ENCODE measurements at places on chromosomes 16 and 17.
A peak's percentile ranks its signal among the peaks of the same experiment; 100 is the strongest.

DNA sequence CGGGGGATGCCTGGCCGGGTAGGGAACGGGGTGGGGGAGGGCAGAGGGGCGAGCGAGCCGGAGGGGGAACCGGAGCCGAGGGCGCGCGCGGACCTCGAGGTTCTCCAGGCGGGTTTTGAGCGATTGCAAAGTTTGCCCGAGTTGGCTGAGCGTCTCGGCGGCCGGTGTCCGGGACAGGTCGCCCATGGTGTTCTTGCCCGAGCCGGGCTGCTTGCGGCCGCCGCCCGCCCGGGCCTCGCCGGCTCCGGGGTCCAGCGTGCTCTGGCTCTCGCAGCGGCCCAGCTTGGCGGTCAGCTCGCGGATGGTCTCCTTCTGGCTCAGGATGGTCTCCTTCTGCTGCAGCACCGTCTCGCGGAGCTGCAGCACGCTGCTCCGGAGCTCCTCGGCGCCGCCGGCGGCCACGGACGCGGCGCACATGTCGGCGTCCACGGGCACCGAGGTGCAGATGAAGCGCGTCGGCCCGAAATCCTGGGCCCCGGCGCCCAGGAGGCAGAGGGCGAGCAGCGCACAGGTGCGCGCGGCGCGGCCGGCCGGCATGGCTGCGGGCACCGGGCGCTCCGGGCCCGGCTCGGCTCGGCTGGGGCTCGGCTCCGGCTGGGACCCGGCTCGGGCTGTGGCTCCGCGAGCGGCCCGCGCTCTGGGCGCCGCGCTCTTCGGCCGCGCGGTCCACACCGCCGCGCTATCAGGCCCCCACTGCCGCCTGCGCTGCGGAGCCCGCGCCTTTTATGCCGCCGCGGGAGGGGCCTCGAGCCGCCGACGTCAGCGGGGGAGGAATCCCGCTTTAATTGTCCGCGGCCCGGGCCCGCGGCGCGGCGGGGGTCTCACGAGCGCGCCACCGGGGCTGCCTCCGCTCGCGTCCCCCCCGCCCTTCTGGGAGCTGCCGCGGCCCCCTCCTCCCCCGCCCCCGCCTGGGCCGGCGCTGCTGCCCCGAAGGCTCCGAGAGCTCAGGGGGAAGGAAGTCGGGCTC, at the start of gene NPTX1:
Gene NPTX1, minus strand, starts transcription at position 698 of the 967 bp plus-strand sequence. Its CDS starts 161 bp downstream, at position 537.
- peak; percentile 28 for DNase-seq

GRCh38 chr17:60328679-60329078, 63.3 kb downstream of the USP32 start:
- no peak for DNase-seq

DNA sequence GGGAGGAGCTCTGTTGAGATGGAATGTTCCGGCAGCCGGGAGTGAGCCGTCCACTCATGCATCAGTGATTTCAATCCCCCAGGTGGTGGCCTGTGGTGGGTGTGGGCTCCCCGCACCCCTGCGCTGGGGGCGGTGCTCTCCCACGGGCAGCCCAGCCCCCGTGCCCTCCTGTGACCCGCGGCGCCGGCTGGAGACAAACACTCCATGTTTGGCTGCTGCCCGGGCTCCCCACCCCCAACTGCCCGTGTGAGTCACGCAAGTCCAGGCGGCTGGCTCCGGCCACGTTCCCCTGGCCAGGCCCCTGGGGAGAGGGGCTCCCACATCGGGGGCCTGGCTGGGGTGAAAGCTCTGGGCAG, 29.4 kb downstream of the CACNA1H start:
- no peak for DNase-seq

DNA sequence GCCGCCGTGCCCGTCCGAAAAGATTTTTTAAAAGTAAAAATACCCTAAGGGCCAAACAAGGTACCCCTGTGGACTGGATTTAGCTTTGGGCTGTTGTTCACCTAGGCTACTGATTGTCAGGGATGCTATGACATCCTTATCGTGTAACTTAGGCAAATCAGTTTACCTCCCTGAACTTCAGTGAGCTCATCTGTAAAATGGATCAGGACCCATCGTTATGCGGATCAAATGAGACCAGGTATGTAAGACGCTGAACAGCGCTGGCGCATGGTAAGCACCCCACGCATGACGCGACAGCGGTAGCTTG, 658 bp upstream of the ZNF771 start:
- no peak for DNase-seq

- peak; percentile 94 for DNase-seq
Observed at GRCh38 chr16:3027983-3028715, 4.3 kb downstream of the THOC6 start.

DNA sequence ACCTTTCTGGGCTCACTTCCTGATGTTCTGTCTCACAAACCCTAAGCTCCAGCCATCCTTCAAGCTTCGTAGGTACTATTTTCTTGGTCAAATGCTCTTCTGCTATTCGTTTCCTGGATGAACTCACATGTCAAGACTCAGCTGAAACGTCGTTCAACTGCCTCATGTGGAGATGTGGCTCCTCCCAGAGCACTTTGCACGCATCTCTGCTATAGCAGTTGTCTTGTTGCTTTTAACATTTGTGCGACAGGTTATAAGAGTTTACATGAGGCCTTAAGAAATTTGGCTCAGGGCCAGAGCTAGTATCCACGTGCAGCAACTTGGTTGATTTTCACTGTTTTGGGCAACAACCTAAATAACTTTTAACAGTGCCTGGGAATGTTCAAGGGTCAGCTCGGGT, 2.8 kb upstream of the KRT40 start:
- DNase-seq, result no peak

- no peak for DNase-seq
Observed at GRCh38 chr16:81779536-81780320, 637 bp downstream of the PLCG2 start.

DNA sequence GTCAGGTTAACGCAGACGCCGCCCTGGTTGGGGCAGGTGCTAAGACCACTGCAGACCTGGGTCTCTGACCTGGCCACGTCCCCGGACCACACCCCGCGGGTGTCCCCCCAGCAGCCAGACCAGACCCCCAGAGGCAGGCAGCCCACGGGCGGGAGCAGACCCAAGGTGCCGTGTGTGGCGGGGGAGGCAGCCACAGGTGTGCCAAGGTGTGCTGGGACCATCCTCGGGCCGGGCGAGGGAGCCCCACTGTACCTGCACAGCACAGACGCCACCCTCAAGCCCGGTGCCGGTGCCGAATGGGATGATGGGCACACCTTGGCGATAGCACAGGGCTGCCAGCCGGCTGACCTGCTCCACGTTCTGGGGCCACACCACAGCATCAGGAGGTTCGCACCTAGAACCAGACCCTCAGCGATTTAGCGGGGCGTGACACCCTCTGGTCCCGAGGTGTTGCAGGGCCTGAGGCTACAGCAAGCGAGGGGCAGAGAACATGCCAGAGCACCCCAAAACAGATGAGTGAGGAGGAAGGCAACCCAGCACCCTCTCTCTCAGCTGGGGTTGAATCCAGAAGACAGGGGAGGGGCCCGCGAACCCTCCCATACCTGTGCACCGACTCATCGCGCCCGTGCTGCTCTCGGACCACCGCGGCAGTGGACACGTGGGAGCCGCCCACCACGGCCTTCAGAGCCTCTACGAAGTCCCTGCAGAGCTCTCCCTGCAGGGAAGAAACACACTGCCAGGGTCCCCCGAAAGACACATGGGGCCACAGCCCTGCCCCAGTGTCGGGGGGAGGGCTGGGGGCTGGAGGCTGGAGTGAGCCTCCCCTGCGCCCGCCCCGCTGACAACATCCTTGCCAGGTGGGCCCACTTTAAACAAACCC, 1.4 kb downstream of the LDHD start:
- DNase-seq, result no peak

GRCh38 chr17:82909322-82909904, 69.6 kb upstream of the ZNF750 start:
- peak; percentile 44 for DNase-seq

GRCh38 chr17:68293490-68294195, 2.3 kb downstream of the ARSG start:
- no peak for DNase-seq

- no peak for DNase-seq
Observed at GRCh38 chr17:79754370-79754769, 23.6 kb upstream of the CBX2 start.

- no peak for DNase-seq
Observed at GRCh38 chr16:3769013-3769412, 51.7 kb upstream of the TRAP1 start.

- DNase-seq, result no peak
Observed at GRCh38 chr16:82440336-82440735, 186.4 kb upstream of the CDH13 start.

DNA sequence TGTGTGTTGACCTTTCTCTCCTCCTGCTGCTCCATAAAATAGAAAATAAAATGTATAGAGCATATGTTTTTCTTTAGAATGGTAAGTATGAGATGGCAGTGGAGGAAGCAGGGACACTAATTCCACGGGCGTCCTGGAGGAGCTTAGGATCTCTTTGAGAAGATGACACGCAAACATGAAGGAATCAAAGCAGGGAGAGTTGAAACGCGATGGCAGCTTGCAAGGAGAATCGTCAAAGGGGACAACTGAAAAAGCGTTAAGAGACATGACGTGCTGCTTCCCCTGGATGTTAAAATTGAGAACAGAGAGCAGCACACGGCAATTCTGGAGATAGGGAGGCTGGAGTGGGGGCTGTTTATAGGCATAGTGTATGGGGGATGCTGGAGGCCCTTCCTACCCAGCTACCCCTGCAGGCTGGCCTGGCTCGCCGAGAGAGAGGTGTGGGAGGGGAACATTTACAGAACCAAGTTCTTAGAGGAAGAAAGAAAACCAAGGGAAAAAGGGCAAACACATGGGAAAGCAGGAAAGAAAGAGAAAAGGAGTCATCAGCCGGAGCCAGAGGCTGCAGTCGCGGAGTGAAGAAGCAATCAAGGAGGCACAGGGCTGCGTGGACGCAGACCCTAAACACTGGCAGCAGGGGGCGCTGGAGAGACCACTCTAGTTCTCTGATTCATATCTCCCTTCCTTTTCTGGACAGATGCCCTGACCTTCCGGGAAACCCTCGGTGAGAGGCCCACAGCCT, 55.8 kb downstream of the MYH13 start:
- DNase-seq, result peak; percentile 42

GRCh38 chr17:72587773-72588511, 467.1 kb downstream of the SOX9 start:
- DNase-seq, result peak; percentile 39

DNA sequence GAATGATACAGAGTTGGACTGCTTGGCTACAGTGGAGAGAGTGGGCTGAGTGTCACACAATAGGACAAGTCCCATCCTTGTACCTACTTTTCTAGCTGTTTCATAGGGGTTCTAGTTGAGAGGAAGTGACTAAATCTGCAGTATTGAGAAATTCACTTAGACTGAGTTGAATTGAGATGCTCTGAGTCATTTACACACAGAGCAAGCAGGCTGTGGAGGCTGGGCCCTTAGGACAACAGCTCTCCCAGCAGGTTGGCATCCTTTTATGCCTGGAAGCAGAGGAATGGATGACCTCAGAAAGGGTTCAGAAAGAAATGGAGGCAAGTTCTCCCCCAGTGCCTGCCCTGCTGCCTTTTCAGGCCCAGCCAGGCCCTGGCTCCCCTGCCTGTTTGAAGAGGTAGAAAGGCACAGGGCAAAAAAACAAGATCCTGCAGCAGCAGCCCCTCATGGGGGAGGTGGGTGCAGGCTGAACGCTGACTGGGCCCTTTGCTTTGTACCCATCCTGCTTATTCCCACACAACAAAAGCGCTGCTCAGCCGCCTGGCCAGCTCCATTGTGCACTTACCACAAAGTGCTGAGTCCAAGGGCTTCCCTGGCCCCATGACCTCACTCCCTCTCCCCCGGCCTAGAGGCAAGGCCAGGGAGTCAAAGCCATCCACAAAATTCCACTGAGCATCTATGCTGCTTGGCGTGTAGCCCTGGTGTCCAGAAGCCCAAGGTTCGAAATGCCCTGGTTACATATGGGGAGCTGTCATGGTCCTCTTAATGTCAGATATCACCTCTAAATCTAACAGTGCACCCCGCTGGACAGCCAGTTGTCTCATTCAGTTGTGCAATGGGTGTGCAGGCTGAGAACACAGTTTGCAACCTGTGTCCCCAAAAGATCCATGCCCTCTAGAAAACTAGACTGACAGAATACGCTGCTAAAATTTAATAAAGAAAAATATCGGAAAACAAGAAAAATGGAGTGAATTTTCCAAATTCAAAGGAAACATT, 5.4 kb upstream of the CRYBA1 start:
- DNase-seq, result no peak

DNA sequence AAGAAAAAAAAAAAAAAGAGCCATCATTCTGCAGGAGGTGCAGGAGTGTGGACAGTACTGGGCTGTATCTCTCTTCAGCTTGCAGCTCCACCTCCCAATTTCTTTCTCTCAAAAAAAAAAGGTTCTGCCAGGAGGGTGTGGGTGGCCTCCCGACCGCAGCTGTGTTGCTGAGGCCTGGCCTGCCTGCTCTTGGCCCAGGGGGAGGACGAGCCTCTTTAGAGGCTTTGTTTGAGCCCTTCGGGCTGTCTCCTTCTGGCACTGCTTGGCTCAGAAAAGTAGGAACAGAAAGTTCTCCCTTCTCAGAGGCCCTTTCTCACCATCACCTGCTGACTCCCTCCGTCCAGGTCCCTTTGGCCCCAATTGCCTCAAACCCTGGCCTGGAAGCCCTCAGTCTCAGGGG, 22.2 kb upstream of the C17orf107 start:
- no peak for DNase-seq

GRCh38 chr17:81382851-81383250, 12.4 kb upstream of the BAHCC1 start:
- DNase-seq, result no peak

- DNase-seq, result no peak
Observed at GRCh38 chr16:57916735-57917438, 54.0 kb downstream of the CNGB1 start.

GRCh38 chr16:70726892-70727361, 41.1 kb upstream of the MTSS2 start:
- DNase-seq, result no peak

GRCh38 chr17:42114118-42114517, 1.6 kb upstream of the DHX58 start:
- DNase-seq, result no peak

GRCh38 chr17:76635039-76635438, 8.5 kb downstream of the ST6GALNAC1 start:
- no peak for DNase-seq

- no peak for DNase-seq
Observed at GRCh38 chr16:47657032-47657431, 195.9 kb downstream of the PHKB start.

GRCh38 chr17:16407911-16408588, 7.3 kb upstream of the TRPV2 start:
- DNase-seq, result no peak

GRCh38 chr16:27829975-27830374, 233.5 kb downstream of the GSG1L start:
- no peak for DNase-seq

- no peak for DNase-seq
Observed at GRCh38 chr17:30086896-30087295, 29.7 kb upstream of the NSRP1 start.

DNA sequence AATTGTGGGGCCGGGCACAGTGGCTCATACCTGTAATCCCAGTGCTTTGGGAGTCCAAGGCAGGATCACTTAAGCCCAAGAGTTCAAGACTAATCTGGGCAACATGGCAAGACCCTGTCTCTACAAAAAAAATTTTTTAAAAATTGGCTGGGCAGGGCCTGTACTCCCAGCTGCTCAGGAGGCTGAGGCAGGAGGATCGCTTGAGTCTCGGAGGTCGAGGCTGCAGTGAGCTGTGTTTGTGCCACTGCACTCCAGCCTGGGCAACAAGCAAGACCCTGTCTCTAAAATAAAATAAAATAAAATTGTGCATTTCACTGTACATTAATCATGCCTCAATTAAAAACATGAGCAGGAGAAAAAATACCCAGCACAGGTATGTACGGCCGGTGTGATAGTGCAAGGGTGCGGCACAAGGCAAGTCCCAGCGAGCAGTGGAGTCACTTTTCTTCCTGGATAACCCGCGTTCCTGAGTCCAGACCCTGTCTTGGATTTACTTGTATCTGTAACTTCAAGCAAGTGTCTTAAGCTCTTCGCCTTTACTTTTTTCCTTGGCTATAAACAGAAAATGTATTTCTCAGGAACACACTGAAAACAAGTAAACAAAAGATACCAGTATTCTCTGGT, 11.4 kb downstream of the ZDHHC7 start:
- DNase-seq, result no peak

All from CD4-positive, alpha-beta T cell treated with Interleukin-6 for 4 hours (primary cell).